ENCODE measurements at places on chromosomes 16 and 17. TPM values are rescaled to one million over a fixed set of nuclear protein-coding genes. Genes with fewer than 3 reads are reported as not detected.

The COPZ2 gene
- polyA plus RNA-seq: 43.2 TPM

- DNase-seq: no peak
Measured at GRCh38 chr16:89986600-89986999, 32.7 kb downstream of the DBNDD1 start.

GRCh38 chr17:46011711-46012505 lies 12.9 kb downstream of the STH start:
- DNase-seq: no peak

DNA sequence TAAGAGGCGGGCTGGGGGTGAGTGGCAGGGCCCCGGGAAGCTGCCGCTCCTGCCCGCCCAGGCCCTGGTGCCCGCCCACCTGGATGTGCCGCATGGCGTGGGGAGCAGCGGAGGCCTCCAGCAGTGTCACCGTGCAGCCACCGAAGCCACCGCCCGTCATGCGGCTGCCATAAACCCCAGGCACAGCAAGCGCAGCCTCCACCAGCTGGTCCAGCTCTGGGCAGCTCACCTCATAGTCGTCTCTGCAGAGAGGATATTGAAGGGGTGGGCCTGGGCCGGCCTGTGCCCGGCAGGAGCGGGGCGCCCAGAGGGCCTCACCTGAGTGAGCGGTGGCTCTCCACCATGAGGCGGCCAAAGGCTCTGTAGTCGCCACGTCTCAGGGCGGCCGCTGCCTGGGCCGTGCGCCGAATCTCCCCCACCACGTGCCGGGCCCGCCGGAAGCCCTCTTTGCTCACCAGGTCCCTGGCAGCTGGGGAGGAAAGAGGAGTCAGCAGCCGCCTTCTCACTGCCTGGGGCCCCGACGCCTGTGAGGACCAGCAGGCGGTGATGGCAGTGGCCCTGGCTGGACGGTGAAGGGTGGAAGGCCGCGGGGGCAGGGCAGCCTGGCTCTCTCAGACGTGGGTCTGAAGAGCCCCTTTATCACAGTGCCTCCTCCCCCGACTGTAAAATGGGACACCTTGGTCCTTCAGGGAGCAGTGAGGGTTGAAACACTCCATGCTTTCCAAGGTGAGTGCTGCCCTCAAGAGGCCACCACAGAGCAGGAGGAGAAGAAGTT lies 6.7 kb downstream of the GALK1 start:
- DNase-seq: no peak

DNA sequence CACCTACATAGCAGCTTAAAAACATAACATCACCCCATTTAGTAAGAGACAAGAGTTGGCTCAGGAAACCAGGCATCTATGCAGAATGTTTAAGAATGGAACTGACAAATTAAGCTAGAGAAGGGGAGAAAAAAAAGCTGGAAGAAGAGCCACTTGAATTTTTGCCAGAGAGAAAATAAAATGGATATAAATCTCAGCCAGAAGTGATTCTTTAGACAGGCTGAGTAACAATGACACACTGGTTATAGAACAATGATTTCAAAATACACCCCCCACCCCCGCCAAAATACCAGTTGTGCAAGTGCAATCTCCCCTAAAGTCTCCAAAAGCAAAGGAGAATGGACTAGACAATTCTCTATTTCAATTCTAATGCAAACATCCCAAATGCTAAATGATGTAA lies 22.4 kb downstream of the LSM12 start:
- DNase-seq: peak; percentile 16

DNA sequence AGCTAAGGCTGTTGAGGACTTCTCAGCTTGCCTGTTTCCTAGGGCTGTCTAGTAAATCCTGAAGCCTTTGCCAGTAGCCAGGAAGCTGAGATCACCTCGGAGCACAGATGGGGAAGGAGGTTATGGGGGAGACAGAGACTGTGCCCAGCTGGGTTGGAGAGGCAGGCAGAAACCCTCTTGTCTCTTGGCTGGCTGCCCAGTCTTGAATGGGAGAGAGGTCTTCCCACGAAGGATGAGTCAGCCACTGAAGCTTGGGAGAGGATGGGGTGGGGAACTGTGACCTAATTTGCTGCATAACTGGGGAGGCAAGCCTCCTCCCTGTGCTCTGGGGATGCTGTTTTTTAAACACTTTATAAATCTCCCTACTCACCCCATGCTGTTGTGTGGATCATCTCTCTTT lies 69.8 kb downstream of the SHISA9 start:
- DNase-seq: no peak

Data from muscle of back (tissue), 13 donors.